Naive thymus-derived CD8-positive, alpha-beta T cell (primary cell): ENCODE measurements at places on chromosomes 6 and 20. TPM values are rescaled to one million over a fixed set of nuclear protein-coding genes. Genes with fewer than 3 reads are reported as not detected.

TMEM63B gene
- total RNA-seq = 15.5 TPM

DNA sequence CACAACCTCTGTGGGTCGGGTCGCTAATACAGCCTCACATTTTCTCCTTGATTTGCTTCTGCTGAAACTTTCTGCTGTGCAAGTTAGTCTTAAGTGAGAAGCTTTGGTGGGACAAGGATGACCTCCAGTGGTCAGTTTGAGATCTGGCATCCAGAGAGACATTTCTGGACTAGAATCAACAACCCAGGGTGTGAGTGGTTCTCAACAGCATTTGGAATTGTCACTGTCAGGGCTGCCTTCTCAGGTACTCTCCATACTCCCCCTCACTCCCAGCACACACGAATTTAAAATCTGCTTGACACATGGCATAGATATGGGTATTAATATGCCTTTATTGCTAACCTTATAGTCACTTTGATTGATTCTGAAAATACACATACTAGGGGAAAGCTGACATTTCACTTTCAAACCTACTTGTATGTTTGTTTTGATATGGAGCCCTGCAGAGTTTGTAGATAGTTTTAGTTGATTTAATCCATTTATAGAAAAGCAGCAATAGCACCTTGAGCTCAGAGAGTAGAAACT is 13.2 kb downstream of the OTOR start:
- peak; percentile 60 for DNase-seq
- H3K4me1 ChIP-seq = no peaks in the 10 kb centered on the region
- H3K4me3 ChIP-seq = no peak overlapping the region
- peak overlapping the region; percentile 15 for H3K27ac ChIP-seq

- peak overlapping the region; percentile 29 for H3K27ac ChIP-seq
- H3K4me1 ChIP-seq = peaks cover 6% of the 10 kb centered on the region
- peaks cover 31% of the 10 kb centered on the region for H3K27me3 ChIP-seq
- no peaks in the 10 kb centered on the region for H3K36me3 ChIP-seq
- peak overlapping the region; percentile 3 for H3K4me3 ChIP-seq
These were observed 59.1 kb upstream of the PTPN1 start for GRCh38 chr20:50450881-50451752.

MAP3K4 gene
- total RNA-seq = 58.9 TPM

DNA sequence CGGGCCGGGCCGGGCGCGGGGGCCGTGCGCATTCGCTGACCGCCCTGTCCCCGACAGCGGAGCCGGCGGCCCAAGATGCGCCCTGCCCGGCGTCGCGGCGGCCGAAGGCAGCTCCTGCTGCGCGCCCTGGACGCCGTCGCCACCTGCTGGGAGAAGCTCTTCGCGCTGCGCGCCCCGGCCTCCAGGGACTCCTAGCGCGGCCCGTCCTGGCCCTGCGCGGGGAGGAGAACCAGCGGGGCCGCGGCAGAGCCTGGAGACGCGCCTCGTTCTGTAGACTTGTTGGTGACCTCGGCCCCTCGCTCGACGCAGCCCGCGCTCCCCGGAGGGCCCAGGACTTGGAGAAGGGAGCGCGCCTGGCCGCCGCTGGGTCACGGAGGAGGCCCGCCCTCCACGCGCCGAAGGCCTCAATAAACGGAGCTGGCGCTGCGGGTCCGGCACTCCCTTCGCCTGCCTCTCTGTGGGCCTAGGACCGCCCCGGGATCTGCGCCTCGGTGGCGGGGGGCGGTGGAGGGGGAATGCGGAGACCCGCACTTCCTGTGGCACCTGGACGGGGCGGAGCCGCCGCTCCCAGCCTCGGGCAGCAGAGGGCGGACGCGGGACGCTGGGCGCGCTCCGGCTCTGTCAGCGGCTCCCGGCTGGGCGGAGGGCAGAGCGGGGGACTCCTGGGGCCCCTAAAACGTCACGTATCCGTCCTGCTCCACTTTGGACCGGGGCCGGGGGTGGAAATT is 2.7 kb downstream of the C20orf204 start:
- DNase-seq = peak; percentile 75
- H3K27ac ChIP-seq = no peak overlapping the region
- H3K4me3 ChIP-seq = peak overlapping the region; percentile 90
- H3K4me1 ChIP-seq = peaks cover 49% of the 10 kb centered on the region

DNA sequence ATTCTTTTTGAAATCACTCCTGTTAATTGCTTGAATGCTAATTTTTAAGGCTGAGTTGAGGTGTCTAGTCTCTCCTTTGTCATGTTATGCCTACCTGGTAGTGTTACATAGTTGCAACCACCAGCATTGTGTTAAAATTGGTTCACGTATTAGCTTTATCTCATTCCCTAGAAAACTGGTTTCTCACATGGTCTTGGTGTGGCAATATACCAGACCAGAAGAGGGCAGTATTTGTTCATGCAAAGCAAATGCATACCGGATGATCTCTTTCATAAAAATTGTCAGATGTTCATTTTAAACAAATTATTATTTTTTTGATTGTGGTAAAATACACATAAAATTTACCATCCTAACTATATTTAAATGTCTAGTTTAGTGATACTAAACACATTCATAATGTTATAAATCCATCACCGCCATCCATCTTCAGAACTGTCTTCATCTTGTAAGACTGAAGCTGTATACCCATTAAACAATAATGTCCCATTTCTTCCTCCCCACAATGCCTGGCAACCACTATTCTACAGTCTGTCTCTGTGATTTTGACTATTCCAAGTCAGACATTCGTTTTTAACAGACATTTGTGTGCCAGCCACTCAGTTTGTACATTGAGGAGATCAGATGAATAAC is 92.8 kb downstream of the ATRN start:
- H3K4me3 ChIP-seq = no peak overlapping the region
- H3K4me1 ChIP-seq = no peaks in the 10 kb centered on the region
- H3K27me3 ChIP-seq = no peaks in the 10 kb centered on the region
- DNase-seq = no peak
- H3K36me3 ChIP-seq = peaks cover 16% of the 10 kb centered on the region
- H3K27ac ChIP-seq = no peak overlapping the region

GRCh38 chr6:100484474-100484873 is 19.8 kb upstream of the SIM1 start:
- H3K27me3 ChIP-seq = peaks cover 23% of the 10 kb centered on the region
- no peak overlapping the region for H3K27ac ChIP-seq
- no peak overlapping the region for H3K4me3 ChIP-seq
- no peak for DNase-seq

DNA sequence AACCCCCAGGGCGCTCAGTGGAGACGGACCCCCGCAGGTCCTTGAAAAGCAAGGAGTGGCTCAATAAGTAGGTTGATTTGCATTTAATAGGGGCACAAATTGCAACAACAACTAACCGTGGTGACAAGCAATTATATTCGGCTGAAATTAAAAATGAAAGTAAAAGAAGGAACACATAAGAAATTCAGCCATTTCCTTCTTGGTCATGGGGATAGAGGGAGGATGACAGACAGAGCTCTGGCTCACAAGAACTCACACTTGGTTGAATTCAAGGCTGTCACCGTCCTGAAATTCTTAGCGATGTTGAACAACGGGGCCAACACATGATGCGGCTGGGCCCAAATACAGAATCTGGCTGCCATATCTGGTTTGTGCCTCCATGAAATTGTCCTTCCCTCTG is 129.0 kb downstream of the EDN3 start:
- peak overlapping the region; percentile 3 for H3K27ac ChIP-seq
- H3K4me3 ChIP-seq = peak overlapping the region; percentile 59
- peaks cover 7% of the 10 kb centered on the region for H3K4me1 ChIP-seq
- peaks cover 12% of the 10 kb centered on the region for H3K27me3 ChIP-seq
- no peak for DNase-seq

- no peak for DNase-seq
- H3K4me1 ChIP-seq = peaks cover 19% of the 10 kb centered on the region
- peak overlapping the region; percentile 77 for H3K4me3 ChIP-seq
- H3K27me3 ChIP-seq = peaks cover 89% of the 10 kb centered on the region
- no peak overlapping the region for H3K27ac ChIP-seq
These were observed 1.3 kb upstream of the SIRPA start for GRCh38 chr20:1893721-1894470.

CTCFL gene
- total RNA-seq = not detected

GRCh38 chr6:7402716-7403115 is 13.1 kb downstream of the RIOK1 start:
- H3K4me3 ChIP-seq = no peak overlapping the region
- H3K4me1 ChIP-seq = no peaks in the 10 kb centered on the region
- H3K27me3 ChIP-seq = no peaks in the 10 kb centered on the region
- no peak for DNase-seq
- H3K27ac ChIP-seq = no peak overlapping the region

DNA sequence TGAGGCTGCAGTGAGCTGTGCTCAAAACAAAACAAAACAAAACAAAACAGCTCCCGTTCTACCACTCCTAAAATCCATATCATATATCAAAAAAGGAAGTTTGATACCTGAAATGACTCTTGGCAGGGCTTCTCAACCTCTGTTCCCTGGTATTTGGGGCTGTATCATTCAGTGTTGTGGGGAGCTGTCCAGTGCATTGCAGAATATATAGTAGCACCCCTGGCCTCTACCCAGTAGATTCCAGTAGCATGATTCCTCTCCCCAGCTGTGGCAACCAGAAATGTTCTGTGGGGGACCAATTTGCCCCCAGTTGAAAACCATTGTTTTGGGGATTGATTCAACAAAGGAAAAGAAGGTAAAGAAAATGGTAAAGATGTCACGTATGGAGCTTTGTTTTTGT is 238.9 kb downstream of the PRL start:
- peaks cover 14% of the 10 kb centered on the region for H3K4me1 ChIP-seq
- H3K36me3 ChIP-seq = no peaks in the 10 kb centered on the region
- no peak overlapping the region for H3K27ac ChIP-seq
- H3K27me3 ChIP-seq = no peaks in the 10 kb centered on the region
- DNase-seq = no peak

LSM2 gene
- 28.9 TPM for total RNA-seq

DNA sequence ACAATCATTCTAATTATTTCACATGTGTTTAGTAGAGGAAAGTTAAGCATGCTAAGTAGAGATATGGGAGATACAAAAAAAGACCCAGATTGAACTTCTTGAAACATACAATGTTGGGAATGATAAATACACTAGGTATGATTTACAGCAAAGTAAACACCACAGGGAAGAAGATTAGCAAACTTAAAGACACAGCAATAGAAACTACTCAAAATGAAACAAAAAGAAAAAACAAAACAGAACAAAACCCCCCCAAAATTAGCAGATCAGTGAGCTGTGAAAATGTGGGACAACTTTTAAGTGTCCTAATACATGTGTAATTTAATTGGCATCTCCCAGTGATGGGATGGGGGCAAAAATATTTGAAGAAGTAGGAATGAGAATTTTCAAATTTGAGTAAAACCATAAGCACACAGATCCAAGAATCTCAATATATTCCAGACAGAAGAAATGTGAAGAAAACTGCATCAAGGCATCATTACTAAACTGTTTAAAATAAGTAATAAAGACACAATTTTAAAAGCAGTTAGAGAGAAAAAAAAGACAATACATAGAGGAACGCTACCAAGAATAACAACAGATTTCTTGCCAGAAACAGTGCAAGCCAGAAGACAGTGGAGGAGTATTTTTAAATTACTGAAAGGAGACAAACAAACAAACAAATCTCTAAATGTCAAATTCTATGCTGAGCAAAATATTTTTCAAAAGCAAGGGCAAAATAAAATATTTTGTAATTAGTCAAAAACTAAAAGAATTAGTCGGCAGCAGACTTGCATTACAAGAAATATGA is 473.7 kb downstream of the QKI start:
- H3K36me3 ChIP-seq = no peaks in the 10 kb centered on the region
- no peak overlapping the region for H3K27ac ChIP-seq
- DNase-seq = no peak
- H3K4me3 ChIP-seq = no peak overlapping the region
- H3K27me3 ChIP-seq = peaks cover 7% of the 10 kb centered on the region
- no peaks in the 10 kb centered on the region for H3K4me1 ChIP-seq

GRCh38 chr6:4747588-4747987 is 28.6 kb upstream of the CDYL start:
- H3K27me3 ChIP-seq = no peaks in the 10 kb centered on the region
- no peaks in the 10 kb centered on the region for H3K4me1 ChIP-seq
- H3K27ac ChIP-seq = no peak overlapping the region
- no peaks in the 10 kb centered on the region for H3K36me3 ChIP-seq
- no peak for DNase-seq

GRCh38 chr6:170533792-170534191 is 19.3 kb downstream of the PSMB1 start:
- H3K36me3 ChIP-seq = peaks cover 62% of the 10 kb centered on the region
- DNase-seq = no peak
- no peak overlapping the region for H3K4me3 ChIP-seq
- no peak overlapping the region for H3K27ac ChIP-seq
- no peaks in the 10 kb centered on the region for H3K27me3 ChIP-seq

DNA sequence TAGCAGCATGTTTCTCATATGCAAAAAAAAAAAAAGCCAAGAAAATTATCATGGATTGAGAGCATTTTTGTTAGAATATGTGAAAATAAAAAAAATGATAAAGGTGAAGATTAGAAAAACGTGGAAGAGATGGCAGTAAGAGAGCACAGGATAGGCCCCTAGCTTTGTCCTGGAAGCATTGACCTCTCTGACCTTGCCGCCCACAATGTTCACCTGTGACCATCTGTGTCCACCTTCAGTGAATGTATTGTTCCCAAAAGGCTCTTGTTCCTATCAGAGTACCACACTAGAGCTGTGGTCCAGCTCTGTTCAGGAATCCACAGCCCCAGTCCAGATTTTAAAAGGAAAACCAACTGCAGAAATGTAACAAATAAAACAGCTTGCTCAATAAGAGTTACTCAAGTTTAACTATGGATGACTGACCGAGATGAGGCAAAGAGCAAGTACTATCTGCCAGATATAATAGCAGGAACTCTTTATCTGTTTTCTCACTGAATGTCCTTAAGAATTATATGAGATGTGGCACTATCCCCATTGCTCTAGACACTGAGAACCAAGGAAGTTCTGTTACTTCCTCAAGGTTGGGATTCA is 287.7 kb upstream of the STXBP5 start:
- H3K27me3 ChIP-seq = peaks cover 2% of the 10 kb centered on the region
- H3K4me3 ChIP-seq = no peak overlapping the region
- no peaks in the 10 kb centered on the region for H3K36me3 ChIP-seq
- no peak for DNase-seq

BANF2 gene
- not detected for total RNA-seq

GRCh38 chr6:19354181-19354580 is 483.0 kb upstream of the ID4 start:
- no peaks in the 10 kb centered on the region for H3K27me3 ChIP-seq
- H3K4me1 ChIP-seq = no peaks in the 10 kb centered on the region
- H3K4me3 ChIP-seq = no peak overlapping the region

DNA sequence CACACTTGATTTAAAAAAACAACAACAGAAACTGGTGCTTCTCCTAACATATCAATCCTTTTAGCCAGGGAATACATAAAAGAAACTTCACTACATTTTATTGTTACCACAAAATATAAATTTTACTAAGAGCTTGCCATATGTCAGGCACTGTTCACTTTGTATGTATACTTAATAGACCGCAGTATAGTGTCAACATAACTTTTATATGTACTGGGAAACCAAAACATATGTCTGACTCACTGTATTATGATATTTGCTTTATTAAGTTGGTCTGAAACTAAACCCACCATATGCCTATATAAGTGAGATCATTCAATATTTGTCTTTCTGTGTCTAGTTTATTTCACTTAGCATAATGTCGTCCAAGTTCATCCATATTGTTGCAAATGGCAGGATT is 108.4 kb downstream of the KLHL32 start:
- H3K4me3 ChIP-seq = no peak overlapping the region
- DNase-seq = no peak
- no peak overlapping the region for H3K27ac ChIP-seq
- no peaks in the 10 kb centered on the region for H3K4me1 ChIP-seq

- DNase-seq = no peak
- no peak overlapping the region for H3K4me3 ChIP-seq
- no peak overlapping the region for H3K27ac ChIP-seq
- H3K4me1 ChIP-seq = peaks cover 55% of the 10 kb centered on the region
These were observed 40.8 kb downstream of the SMAP1 start for GRCh38 chr6:70708448-70708847.

GRCh38 chr6:127299522-127300240 is 33.0 kb downstream of the RNF146 start:
- no peak overlapping the region for H3K4me3 ChIP-seq
- H3K36me3 ChIP-seq = peaks cover 32% of the 10 kb centered on the region
- H3K27ac ChIP-seq = no peak overlapping the region
- no peaks in the 10 kb centered on the region for H3K27me3 ChIP-seq
